ENCODE measurements at places on chromosomes 2 and 18.

DNA sequence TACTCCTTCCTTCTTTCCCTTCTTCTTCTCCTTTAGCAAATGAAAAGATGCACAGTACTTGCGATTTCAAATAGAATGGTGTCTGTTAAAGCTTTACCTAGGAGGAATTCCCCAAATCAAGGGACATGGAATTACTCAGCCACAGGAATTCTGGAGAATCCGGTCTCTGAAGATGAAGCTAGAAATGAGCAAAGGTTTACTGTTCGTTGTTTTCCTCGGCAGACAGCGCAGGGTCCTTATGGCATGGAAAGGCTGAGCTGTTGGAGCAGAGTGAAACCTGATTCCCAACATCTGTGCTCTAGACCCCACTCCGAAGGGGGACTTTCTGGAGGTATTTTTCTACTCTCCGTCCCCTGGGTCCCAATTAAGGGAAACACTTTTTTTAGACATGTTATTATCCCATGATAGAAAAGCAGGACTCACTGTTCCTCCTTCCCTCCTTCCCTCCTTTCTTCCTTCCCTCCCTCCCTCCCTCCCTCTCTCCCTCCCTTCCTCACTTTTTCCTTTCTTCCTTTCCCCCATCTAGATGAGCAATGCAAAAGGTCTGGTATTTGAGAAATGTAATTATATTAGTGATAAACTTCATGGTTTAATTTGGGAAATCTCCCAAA is 47.1 kb downstream of the CDCA7 start:
- no peak for DNase-seq

GRCh38 chr2:161008311-161008710 is 151.9 kb upstream of the TANK start:
- no peak for DNase-seq

- DNase-seq = peak; percentile 58
Observed at GRCh38 chr2:85327160-85327821, 498 bp downstream of the TGOLN2 start.

DNA sequence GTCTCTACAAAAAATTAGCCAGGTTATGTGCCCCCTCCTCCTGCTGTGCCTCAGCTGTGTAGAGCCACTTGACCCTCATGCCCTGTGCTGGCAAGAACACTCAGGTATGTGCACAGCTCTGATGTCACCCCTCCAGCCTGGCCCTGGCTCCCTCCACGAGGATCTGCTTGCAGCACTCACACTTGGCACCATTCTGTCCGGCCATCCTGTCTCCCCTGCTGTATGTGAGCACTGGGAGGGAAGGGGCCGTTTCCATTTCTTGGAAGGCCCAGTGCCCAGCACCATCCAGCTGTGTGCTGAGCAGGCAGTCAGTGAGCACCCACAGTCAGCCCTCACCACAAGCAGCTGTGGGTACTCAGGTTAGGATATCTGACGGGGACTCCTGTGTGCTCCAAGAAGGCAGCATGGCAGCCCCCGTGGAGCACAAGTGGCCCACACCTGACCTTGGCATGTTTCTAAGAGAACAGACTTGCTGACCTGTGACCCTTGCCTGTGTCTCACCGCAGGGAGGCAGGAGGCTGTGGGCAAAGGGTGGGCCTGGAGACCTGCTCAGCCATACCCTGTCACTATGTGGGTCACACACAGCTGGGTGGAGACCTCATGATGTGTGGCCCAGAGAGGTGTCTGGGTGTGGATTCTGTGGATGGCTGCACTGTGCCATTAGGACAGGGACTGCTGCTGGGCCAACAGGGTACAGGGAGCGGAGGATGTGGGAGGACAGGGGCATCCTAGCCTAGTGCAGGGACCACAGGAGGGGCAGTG is 31.5 kb downstream of the USP34 start:
- no peak for DNase-seq
